Motor neuron (in vitro differentiated cells): ENCODE measurements at places on chromosomes 16 and 17. TPM values are rescaled to one million over a fixed set of nuclear protein-coding genes. Genes with fewer than 3 reads are reported as not detected.

DNA sequence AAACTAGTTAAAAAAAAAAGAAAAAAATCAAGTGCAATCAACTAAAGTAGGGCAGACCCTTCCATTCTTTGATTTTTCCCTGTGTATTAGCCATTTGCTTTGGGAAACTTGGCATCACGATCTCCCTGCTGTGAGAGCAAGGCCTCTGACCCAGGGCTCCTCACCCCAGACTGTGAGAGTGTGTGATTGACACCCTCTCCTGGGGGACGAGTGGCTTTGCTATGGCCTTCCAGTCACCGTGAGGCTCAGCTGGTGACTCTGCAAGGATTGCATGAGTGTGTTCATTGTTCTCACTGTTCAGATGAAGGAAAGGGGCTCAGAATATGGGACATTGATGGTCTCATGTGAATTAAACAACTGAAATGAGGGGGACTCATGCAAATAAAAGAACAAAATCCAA, 69.0 kb upstream of the BCAR1 start:
- no peak for ATAC-seq

The CACNG5 gene
- total RNA-seq = 3.3 and 4.8 TPM in 2 replicates

GRCh38 chr16:64657316-64658011, 464.4 kb downstream of the CDH11 start:
- ATAC-seq = no peak

GRCh38 chr16:46729326-46729995, 18.7 kb downstream of the MYLK3 start:
- ATAC-seq = no peak

- peak; percentile 63 for ATAC-seq
These were observed 73.3 kb upstream of the MTMR4 start for GRCh38 chr17:58587713-58588117.

DNA sequence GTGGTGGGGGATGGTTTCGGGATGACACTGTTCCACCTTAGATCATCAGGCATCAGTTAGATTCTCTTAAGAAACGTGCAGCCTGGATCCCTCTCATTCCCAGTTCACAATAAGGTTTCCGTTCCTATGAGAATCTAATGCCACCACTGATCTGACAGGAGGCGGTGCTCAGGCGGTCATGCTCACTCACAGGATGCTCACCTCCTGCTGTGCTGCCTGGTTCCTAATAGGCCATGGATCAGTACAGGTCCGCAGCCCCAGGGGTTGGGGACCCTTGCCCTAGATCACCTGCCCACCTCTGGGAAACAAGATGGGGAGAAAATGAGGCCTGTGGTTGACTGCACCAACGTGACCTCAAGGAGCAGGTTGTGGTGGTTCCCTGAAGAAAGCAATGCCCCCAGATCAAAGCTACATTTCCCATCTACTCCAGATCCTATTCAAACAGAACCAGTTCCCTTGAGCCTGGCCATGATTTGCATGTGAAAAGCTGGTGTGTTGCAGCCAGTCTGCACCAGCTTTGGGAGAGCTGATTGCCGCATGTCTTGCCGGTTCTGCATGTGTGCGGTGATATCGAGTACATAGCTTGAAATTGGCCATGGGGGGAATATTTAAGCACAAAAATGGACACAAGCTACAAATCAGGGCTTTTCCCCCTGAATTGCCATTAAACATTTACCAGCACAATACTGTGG, 183.2 kb upstream of the HSBP1 start:
- peak; percentile 85 for ATAC-seq

The ASPA gene
- total RNA-seq = 0.49 and 1.0 TPM in 2 replicates

The RFFL gene
- total RNA-seq = 45.9 and 47.4 TPM in 2 replicates

DNA sequence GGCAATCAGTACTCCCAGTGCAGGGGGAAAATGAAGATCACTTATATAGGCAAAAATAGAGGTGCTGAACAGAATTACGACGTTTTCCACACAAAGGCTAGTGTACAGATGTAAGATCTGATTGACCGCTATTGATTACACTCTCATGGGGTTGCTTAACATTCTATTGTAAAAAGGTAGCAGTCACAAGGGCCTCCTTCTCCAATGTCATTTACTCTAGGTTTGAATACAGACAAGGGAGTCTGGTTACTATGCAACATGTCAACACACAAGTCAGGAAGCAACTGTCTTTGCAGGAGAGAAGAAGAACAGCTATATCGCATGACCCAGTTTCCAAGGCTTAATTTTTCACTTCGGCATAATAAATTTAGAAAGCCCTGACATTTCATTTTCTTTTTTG, 7.9 kb downstream of the KRT37 start:
- ATAC-seq = no peak

The KRT20 gene
- 0.09 TPM in 1 of 2 replicates, not detected in the other for total RNA-seq

DNA sequence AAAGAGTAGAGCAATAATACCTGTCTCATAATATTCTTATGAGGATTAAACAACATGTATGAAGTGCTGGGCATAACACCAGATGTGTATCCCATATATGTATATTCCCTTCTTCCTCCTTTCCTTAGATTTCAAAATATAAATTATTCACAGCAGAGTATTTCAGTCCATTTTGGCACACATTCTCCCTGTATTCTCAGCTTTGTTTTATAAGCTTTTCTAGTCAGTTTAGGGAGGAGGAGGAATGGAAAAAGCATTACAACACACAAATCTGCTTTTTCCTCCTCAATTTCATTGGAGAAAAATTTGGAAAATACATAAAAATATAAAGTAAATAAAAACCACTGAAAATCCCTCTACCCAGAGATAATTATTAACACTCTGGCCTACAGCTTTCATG, 46.6 kb upstream of the CORO6 start:
- ATAC-seq = no peak

The FBXW10 gene
- total RNA-seq = 0.27 and 0.85 TPM in 2 replicates

The HOXB3 gene
- total RNA-seq = 35.5 and 41.4 TPM in 2 replicates

The ATP2A3 gene
- total RNA-seq = 0.07 and 0.15 TPM in 2 replicates

- ATAC-seq = peak; percentile 24
These were observed 20.2 kb downstream of the CHCT1 start for GRCh38 chr17:60442271-60443173.

DNA sequence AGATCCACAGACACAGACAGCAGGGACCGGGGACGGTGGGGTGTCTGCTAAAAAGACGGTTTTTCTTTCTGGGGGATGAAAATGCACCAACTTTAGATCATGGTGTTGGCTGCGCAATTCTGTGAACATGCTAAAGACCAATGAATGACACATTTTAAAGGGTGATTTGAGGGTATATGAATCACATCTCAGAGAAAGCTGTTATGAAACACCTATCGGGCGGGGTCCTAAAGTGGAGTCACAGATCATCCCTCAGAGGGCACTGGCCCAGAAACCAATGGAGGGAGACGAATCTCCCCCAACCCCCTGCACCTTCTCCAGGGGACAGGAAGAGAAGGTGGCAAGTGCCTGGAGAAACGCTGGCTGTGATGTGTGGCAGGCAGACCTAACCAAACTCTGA, 26.0 kb downstream of the KLHDC4 start:
- no peak for ATAC-seq

The LHX1 gene
- 18.8 and 22.7 TPM in 2 replicates for total RNA-seq

GRCh38 chr17:17060001-17060922, 18.0 kb downstream of the MPRIP start:
- ATAC-seq = no peak

DNA sequence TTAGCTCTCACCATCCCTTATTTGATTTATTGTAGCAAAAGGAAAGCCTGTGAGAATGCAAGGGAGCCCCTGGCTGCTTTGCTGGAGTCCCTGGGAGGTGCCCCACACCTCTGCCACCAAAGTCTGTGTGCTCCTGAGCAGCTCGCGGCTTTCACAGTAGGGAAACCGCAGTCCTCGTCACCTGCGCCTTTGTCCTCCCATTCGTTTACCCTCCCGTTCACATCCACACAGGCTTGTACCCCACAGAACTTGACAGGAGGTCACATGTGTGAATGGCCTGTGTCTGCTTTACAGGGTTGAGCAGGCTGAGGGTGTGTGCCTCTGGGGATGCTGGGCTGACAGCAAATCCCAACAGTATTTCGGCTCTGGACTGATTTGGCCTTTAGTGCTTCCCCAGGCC, 152.5 kb downstream of the LGALS9B start:
- peak; percentile 27 for ATAC-seq

The CES1 gene
- 0.34 TPM in 1 of 2 replicates, not detected in the other for total RNA-seq

DNA sequence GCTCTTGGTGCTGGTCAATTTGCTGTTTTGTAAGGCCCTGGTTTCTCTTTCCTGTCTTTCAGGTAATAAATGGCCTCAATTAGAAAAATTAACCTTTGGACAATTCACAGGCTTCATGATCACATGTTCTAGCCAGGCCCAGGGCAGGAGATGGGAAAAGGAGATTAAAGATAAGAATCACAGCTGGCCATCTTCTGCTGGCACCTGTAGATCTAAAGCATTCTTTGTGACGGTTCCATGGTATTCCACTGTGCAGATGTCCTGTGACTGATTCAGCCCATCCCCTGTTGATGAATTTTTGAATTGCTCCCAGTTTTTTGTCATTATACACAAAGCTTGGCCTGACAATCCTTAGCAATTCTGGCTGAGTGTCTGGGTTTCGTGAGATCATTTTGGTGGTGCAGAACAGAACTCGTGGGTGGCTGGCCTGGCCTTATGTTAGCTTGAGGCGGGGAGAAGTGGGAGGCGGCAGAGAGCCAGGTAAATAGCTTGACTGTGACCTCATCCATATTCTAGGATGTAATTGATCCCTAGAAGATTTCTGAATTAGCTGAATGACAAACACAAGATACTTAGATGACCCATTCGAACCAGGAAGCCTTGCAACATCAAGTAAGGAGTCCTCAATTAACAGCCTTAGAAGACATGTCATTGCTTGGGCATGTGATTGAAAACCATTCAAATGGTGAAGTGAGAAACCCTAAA, 14.1 kb downstream of the TMC5 start:
- no peak for ATAC-seq

The NPIPB13 gene
- total RNA-seq = 0.63 and 2.4 TPM in 2 replicates

The KRTAP1-4 gene
- not detected in 2 replicates for total RNA-seq

DNA sequence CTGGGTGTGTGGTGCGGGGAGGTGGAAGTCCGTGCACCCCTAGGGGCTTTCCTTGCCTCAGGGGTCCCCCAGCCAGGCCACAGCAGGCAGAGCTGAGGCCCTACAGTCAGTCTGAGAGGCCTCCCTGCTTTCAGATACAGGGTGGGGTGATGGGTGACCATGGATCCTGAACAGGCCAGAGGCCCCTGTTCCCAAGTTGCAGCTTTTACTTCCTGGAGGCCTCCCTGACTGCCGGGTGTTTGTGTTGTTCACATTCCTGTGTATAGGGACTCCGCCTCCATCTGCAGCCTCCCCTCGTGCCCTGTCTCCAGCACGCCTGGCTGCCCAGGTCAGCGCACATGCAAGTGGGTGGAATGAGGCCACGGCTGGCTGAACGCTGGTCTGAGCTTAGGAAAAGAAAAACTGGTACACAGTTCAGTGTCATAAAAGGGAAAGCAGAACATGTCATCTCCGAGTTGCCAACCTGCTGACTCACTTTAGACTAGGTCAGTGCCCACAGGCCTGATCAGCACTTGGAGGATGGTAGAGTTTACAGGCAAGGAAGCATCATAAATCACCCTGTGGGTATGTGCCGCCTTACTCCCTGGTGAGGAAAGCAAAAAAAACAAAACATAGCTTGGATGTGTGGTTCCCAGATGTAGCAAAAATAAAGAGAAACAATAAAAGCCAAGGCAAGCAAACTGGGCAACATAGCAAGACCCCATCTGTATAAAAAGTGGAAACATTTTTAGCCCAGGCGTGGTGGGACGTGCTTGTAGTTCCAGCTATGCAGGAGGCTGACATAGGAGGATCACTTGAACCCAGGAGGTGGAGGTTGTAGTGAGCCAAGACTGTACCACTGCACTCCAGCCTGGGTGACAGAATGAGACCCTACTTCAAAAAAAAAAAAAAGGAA, 6.2 kb upstream of the SLC7A6 start:
- ATAC-seq = peak; percentile 78

DNA sequence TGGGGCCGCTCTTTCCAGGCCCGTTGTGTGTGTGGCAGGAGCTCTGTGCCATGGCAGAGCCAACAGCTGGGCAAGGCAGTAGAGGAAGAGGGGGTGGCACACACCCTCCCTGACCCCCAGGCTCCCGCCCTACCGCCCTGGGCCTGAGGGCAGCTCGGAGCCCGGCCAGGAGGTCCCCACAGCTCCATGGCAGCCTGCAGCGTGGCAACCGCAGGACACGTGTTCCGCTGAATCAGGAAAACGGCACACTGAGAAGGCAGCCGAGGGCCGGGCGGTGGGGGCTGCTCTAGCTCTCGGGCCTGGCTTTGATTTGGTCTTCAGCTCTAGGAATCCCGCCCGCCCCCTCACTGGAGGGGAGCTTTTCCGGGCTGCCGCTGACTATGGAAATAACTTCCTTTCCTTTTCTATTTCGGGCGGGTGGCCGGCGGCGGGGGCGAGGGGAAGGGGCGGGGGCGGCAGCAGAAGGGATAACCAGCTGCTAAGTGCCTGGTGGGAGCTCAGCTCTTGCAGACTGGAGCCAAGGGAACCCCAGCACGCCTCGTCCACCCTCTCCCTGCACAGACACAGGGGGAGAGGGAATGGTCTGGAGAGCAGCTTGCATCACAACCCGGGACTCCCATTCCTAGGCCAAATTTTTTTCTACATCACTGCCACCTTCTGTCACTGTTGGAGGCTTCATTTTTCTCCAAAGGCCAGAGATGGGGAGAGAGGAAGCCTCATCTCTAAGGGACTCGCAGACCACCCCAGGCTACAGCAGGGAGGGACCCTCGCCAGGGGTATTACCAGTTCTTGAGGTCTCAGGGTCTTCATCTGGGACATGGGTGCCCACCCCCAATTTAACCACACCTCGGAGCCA, 24.8 kb upstream of the MRPS23 start:
- ATAC-seq = peak; percentile 83

DNA sequence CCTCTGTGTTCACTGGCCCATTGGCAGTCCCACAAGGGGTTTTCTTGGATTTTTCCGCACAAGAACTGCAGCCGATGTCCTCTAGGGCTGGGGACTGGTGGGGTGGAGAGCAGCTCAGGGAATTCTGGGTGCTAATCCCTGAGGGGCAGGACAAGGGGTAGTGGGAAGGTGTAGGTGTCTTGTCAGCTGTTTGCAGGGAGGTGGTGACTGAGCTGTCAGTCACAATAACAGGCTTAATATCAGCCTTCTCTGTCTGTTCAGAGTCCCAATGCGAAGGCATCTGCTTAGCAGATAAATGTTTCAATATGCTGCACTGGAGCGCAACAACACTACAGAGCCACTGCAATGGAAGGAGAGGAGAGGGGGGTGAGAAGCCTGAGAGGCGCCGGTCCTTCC, 10.1 kb upstream of the DHRS13 start:
- no peak for ATAC-seq

The ABCC3 gene
- total RNA-seq = 0.44 TPM in 1 of 2 replicates, not detected in the other

GRCh38 chr16:30660424-30661261, 2.4 kb downstream of the FBRS start:
- no peak for ATAC-seq

GRCh38 chr17:27282054-27282551, 11.8 kb upstream of the WSB1 start:
- no peak for ATAC-seq

DNA sequence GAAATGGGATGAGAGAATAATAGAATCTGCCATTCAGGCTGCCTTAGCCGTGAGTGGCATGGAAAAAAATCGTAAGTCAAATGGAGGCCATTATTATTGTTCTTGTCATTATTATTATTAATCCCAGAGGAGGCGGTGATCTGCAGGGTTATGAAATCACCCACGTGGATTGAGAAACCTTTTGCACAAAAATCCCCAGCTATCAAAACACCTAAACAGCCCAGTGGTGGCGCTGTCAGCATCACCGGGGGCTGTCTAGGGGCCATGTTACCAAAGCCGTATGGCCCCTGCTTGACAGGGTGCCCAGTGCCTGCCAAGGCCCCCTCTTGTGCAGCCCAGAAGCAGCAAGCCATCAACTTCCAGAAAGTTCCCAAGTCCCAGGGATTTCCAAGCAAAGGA, 25.2 kb downstream of the CNGB1 start:
- ATAC-seq = no peak

The QPRT gene
- 40.3 and 49.2 TPM in 2 replicates for total RNA-seq
